ENCODE measurements at places on chromosomes 7 and 10.

DNA sequence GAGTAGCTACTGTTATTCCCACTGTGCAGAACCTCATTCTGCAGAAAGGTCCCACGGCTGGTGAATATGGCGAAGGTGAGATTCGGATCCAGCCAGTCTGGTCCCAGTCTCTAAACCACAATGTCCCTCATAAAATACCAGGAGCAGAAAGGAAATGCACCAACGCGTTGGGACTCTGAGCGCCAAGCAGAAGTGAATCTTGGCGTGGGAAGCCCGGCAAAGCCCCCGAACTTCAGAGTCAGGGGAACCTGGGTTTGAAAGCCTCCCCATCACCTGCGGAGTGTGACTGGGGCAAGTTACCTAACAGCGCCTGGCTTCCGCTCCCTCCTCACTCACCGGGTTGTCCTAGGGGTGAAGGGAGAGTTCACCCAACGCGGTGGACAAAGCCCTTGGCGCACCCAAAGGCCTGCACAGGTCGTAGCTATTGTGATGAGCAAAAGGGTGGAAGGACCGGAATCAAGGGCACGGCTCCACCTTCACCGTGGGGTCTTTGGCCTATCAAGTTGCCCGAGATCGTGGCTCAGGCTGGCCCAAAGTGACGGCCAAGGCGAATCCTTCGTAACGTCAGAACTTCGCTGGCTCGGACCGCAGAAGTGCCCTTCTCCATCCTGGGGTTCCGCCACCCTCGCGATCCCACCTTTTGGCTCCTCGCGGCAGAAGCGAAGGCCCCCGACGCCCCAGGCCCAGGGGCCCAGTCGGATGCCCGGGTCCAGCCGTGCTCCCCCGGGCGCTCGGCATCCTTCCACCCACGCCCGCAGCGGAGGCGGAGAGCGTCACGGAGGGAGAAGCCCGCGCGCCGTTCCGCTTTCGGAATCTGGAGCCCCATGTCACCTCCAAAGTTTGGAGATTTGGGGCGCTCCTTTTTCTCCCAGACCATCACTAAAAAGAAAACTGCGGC is 811 bp downstream of the RGS10 start:
- no peak for DNase-seq

DNA sequence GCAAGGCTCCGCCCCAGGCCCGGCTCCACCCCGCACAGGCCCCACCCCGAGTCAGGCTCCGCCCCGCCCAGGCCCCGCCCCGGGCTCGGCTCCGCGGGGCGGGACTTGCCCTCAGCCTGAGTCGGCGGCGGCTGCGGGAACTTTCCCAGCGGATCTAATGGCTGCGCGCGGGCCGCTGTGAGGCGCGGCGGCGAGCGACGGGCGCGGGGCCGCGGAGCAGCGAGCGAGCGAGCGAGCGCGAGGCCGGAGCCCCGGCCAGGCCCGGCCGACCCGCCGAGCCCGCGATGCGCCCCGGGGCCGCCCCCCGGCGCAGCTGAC is at the start of gene INPP5A:
TSS of gene INPP5A (plus strand) at position 104 of the 318 bp plus-strand sequence. CDS start 310 bp downstream, outside the sequence.
- peak; percentile 97 for DNase-seq

DNA sequence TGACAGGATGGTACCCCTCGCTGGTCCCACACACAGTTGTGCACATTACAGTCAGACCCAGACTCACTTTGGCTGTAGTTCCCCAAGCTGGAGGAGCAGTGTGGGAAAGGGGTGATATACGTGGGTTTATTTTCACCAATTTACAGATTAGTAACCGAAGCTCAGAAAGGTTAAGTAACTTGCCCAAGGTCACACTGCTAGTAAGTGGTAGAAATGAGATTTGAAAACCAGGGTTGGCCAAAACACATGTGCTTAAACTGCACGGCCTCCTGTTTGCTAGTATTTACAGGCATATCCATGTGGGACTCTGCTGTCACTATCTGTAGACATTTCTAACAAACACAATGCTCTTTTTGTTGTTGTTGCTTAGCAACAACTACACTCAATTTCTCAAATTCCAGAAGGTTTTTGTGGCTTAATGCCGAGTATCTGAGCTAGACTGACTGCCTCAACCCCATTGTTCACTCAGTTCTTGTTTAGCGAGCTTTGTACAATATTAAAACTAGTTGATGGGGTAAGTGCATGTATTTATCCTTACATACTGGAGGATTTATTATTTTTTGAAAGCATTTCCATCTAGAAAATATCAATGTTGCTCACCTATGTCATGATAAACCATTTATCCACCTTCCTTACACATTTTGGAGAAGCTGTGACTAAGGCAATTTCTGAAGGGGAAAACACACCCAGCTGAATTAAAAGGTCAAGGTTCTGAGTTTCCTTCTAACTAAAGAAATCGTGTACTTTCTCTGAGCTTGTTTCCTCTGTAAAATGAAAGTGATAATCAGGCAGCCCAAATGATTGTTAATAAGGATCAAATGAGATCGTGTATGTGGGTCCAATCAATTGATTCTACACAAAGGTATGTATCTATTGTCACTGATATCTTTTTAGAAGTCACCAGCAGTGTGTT is 5.3 kb upstream of the TMEM139 start:
- DNase-seq, result no peak

DNA sequence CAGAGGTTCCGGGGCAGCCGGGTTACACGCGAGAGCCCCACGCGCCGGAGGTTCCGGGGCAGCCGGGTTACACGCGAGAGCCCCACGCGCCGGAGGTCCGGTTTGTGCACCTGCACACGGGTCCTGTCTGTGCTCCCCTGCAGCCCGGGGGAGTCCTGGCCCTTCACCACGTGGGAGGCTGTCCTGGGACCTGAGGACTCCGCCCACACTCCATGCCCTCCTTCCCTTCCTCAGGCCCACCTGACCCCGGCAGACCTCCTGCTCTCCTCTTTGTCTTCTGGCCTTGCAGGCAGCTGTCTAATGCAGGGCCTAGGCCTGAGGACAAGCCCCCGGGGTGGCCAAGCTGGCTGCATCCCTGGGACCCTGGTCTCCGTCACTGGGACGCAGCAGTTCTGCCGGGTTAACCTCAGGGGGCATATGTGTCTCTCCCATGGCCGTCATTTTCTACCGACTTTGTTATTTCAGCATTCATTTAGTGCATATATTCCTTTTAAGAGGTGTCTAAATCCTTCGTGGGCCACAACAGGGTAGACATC is 374.6 kb downstream of the DNAJB6 start:
- no peak for DNase-seq

- peak; percentile 18 for DNase-seq
Measured at GRCh38 chr10:28291881-28292297, 11.0 kb downstream of the MPP7 start.

GRCh38 chr10:96588060-96588554 is 1.3 kb upstream of the TM9SF3 start:
- DNase-seq, result no peak

GRCh38 chr10:59108886-59109288 is 67.6 kb upstream of the PHYHIPL start:
- no peak for DNase-seq

- no peak for DNase-seq
Measured at GRCh38 chr7:322708-323111, 32.7 kb downstream of the FOXL3 start.

DNA sequence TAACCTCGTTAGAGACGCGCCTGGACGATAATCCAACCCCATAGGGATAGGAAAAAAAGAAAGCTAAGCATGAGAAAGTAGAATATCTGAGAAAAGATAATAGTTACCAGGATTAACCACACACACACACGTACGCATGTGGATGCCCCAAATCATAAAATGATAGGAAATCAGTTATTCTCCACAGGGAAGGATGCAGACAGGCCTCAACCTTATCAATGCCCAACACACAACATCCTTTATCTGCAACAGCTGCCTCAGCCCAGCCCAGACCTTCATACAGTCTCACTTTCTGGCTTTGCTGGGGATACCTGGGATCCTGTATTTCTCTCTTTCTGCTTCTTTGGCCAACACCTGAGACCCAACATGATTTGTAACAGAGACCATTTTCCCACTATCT is 123.0 kb downstream of the NOC3L start:
- DNase-seq, result no peak

GRCh38 chr10:37865957-37866803 is 8.8 kb upstream of the ZNF248 start:
- no peak for DNase-seq

- no peak for DNase-seq
Measured at GRCh38 chr10:132355754-132356153, 23.8 kb downstream of the LRRC27 start.

- no peak for DNase-seq
Measured at GRCh38 chr7:50212666-50213621, 91.6 kb upstream of the IKZF1 start.

DNA sequence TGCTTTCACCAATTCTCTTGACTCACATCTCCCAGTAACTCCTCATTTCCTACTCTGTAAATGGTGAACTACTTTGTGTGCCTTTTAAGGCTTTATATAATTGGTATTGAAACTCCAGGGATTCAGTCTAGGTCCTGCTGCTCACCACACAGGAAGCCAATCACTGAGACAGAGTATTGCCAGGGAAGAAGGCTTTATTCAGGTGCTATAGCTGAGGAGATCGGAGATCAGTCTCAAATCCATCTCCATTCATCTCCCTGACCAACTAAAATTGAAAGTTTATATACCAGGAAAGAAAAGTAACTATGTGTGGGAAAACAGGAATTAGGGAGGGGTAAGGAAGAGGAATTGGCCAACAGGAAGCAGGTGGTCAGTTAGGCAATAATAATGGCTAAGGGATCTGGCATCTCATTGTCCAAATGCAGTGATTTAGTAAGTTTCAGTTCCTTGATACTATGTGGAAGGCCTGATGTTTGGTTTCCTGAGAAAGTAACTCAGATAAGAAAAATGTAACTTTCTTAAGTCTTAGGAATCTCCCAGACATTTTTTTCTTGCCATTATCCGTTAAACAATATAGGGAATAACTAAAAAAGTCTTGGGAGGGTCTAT is 10.2 kb upstream of the SDHAF3 start:
- DNase-seq, result no peak

- no peak for DNase-seq
Measured at GRCh38 chr10:63068246-63068645, 64.9 kb upstream of the NRBF2 start.

- no peak for DNase-seq
Measured at GRCh38 chr10:17644485-17644943, 563 bp downstream of the STAM start.

DNA sequence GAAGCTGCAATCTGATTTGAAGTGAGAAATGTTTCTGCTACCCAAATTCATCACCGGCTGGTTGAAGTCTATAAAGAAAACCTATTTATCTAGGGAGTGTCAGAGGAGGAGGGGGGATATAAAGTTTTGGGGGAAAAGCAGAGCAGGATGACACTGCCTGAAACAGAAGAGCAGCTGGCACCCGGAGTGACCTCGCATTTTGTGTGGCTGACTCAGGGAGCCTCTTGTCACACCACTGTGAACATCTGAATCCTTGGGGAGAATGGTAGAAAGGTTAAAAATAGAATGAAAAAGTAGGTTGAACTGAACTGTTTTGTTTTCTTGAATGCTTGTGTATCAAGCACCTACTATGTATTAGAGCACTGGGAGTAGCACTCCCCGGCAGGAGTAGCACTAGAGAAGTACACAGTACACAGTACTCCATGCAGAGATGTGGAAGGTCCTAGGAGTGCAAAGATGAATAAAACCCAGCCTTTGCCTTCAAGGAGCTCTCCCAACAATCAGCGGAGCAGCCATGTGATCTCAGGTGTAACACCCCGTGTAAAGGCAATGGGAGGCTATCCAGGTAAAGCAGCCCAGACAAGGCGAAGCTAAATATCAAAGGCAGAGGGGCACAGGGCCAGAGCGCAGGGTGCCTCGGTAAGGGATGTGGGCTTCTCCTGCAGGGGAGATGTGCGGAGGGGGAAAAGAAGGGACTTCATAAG is 13.5 kb downstream of the CRTAC1 start:
- DNase-seq, result no peak

DNA sequence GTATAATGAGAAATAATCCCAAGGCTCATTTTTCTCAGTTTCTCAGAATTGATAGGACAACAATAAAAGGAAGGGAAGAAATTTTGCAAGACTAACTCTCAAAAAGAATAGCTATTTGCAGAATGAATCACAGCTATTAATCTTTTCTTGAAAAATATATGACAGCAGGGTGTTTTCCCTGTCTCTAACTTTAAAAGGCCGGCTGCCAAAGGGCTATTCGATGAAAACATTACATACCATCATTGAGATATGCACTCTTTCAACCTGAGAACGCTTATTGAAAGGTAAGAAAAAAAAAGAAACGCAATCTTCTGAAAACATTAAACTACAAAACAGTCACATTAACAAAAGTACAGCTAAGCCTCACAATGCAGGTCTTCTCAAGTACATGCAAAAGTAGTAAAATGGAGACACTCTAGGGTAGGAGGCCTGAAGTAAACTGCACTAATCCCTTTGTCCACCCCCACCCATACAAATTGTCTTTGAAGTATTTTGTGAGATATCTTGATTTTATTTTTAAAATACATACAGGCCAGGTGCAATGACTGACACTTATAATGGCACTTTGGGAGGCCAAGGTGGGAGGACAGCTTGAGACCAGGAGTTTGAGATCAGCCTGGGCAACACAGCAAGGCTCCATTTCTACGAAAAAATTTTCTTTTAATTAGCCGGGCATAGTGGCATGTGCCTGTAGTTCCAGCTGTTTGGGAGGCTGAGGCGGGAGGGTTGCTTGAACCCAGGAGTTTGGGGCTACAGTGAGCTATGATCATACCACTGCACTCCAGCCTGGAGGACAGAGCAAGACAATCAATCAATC is 83.0 kb downstream of the PARD3 start:
- DNase-seq, result no peak

DNA sequence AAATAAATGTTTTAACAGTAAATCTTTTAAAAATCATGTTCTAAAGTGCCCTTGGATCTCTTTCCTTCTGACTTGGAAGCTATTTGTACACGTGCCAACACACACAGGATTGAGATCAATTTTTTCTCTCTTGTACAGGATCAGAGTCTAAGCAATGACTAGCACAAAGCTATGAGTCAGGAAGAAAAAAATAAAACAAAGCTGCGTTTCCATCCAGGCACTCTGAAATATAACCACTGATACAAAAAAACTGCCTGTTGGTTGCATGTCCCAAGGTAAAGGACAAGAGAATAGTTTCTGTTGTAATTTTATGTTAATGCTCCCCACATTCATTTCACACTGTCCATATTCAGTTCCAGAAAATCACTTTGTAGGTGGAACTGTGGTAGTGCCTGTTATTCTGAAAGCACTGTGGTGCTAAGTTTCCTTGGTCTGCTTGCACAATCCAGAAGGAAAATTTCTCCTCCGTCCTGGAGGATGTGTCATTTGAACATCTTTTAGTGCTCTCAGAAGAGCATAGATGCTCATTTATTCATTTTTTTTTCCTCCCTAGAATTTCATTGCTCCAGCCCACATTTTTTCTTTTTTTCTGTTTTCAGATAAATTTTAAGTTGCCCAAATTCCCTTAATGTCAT is 113.4 kb downstream of the PLXDC2 start:
- DNase-seq, result no peak

- DNase-seq, result no peak
Measured at GRCh38 chr7:98323597-98324322, 42.3 kb downstream of the BRI3 start.

DNA sequence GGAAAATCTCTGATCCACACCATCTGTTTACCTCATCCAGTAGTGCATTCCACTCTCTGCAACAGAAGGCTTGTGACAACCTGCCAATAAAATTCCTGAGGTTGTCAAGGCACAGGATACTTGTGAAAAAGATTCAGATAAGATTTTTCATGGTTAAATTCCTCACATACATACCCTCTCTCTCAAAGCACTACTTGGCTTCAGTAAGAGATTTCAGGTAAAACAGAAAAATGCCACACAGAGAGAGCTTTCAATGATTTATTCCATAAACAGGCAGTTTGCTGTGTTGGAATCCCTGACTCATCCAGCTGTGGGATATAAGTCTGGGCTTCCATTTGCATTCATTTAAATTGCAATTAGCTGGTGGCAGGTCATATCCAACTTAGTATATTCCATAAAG is 99.7 kb upstream of the CAV2 start:
- no peak for DNase-seq

- no peak for DNase-seq
Measured at GRCh38 chr7:145009876-145010275, 174.0 kb upstream of the TPK1 start.
